C1 segment of cervical spinal cord (tissue), 14 donors: ENCODE measurements at places on chromosomes 7 and 10.

DNA sequence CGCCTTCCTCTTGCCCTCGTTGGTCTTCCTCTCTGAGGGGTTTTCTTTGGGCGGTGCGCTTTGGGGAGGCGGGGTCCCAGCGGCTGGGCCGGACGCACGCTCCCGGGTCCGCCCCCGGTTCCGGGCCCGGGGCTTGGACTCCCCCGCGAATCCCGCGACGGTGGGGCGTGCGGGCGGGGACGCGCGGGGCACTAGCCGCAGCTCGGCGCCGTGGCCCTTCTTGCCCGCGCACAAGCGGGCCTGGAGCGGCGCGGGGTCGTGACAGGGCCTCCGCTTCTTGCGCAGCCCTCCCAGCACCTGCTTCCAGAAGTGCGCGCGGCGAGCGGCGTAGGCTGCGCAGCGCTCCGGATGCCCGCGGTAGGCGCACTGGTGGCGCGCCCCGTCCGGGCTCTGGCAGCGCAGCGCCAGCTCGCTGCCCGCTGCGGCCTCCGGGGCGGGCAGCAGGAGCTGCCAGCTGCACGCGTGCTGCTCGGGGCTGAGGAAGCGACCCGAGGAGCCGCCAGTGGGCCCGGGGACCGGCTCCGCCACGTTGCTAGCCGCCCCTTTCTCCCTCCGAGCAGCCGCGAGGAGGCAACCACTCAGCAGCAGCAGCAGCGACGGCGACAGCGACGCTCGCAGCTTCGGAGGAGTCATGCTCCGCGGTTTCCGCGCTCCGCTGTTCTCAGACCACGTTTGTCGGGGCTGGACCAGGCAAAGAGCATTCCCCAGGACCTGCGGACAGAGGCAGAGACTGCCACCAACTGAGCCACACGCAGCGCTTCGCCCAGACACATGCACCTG is 759 bp downstream of the FGFBP3 start:
- peak; percentile 54 for DNase-seq

DNA sequence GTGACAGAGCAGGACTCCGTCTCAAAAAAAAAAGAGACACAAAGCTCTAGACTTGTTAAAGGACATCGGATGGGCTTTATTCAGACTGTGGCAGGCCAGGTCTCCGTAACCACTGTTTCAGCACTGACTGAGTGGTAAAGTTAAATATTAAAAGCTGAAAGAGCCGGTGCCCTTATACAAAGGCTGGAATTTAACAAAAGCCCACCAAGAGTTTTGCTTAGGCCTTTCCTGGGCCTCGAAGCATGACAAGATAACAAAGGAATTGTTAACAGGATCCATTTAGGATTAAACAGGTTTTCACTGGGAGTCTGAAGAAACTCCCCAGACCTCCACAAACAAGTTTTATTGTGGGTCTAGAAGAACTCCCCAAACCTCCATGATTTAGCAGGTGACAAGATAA is 727.8 kb downstream of the TYW1 start:
- DNase-seq: no peak

DNA sequence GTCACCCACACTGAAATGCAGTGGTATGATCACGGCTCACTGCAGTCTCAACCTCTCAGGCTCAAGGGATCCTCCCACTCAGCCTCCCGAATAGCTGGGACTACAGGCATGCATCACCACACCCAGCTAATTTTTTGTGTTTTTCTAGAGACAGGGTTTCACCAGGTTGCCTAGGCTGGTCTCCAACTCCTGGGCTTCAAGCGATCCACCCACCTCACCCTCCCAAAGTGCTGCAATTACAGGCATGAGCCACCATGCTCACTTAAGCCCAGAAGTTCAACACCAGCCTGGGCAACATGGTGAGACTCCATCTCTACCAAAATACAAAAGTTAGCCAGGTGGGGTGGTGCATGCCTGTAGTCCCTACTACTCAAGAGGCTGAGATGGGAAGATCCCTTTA is 33.5 kb downstream of the GDI2 start:
- no peak for DNase-seq

GRCh38 chr7:14714161-14714728 is 188.3 kb downstream of the DGKB start:
- no peak for DNase-seq

DNA sequence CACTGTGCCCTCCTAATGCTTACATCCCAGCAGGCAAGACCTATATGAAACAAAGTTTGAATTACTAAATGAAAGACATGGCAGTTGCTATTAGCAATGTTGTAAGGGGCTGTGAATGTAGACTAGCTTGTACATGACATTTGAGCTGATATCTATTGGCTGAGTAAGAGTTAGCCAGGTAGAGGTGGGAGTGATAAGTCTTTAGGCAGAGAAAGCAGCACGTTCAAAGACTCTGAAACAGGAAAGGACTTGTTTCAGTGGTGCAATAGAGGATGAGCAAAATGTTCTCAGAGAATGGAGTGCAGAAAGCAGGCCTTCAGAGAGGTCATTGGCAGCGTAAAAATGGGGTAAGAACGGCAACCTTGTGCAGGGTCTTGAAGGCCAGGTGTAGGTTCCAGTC is 687.6 kb downstream of the AUTS2 start:
- DNase-seq: no peak

DNA sequence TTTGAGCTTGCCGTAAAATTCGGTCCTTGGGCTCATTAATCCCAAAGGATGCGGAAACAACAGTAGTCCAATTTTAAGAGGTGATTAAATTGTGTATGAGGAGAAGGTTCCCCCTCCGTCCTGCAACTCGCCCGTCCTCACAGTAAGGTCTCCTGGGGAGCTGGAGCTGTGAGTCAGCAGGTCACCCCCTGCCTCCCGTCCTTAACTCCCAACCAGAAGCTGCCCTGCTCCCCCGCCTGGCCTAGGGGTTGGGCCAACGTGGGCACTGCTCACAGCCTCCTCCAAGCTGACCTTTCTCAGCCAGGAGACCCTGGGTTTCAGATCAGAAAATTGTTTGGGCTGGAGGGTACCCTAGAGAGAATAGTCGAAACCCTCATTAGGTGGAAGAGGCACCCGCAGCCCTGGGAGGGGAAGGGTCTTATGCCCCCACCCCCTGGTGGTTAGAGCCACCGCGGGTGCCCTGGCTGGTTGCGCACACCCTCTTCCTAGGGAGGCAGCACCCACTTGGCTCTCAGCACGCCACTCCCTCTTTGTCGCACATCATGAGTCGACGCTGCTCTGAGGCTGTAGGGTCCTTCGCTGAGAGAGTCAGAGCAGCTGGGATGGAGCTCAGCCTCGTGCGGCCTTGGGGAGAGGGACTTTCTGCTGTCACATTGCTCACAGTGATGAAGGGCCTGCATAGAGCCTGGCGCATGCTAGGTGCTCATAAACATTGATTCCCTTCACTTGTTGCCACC is 131.2 kb downstream of the TACC2 start:
- no peak for DNase-seq

DNA sequence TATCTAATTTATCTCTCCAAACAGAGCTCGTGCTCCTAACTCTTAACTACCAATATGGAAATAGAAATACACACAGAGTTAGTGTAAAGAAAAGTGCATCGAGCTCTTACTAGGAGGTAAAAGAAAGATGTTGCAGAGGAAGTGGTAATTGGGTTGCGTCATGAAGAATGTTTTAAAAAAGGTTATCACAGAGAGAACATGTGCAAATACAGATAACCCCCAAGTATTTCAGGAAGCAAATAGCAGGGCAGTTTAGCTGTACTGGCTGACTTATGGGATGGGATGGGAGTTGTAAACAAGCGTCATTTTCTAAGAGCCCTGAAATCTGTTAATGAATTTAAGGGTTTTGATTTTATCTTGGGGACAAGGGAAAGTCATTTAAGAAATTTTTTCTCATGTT is 153.9 kb downstream of the AGMO start:
- no peak for DNase-seq

DNA sequence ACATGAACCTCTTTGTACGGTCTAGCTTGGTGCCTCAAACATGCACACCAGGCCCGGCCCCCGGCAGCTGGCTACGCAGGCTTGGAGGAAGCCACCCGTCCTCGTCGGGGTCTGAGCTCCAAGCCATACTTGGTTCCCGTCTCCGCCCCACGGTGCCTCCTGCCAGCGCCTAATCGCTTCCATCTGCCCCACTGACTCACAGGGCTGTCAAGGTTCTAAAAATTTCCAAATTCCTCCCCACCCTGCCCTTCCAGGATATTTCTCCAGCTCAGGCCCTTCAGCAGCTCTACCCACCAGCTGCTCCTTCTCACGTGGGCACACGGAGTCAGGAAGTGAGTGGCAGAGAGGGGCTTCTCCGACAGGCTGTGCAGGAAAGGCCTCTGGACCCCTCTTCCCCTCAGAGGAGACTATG is 38.8 kb downstream of the TMEM270 start:
- no peak for DNase-seq

DNA sequence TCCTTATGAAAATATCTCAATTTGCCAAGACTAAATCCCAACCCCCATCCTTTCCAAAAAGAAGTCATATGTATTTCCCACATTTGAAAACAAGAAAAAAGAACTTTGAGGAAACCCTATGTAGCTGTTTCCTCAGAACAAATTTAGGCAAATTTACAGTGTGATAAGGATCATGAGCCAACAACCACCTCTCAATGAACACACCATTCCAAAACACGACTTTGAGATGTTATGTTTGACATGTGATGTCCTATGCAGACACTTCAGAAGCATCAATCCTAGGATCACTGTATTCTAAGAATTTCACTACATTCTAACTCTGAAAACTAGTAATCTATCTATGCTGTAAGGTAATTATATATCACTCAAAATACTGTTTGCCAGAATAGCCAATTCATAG is 62.2 kb downstream of the NT5C2 start:
- DNase-seq: no peak

DNA sequence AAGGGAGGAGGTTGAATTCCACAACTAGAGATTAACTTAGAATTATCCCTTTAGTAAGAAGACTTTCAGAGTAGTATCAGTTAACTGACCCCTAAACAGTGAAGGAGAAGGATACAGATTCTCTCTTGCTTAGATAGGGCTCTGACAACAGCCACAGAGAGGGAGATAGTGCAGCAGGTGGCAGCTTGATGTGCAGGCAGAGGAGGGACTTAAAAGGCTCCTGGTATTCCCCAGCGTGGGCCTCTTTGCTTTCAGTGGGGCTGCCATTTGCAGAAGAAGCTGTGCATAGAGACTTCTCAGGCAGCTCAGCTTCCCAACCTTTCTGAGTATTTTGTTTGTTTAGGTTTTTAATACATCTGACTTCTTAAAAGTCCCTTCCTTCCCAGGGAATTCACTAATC is 16.0 kb downstream of the FZD1 start:
- no peak for DNase-seq

DNA sequence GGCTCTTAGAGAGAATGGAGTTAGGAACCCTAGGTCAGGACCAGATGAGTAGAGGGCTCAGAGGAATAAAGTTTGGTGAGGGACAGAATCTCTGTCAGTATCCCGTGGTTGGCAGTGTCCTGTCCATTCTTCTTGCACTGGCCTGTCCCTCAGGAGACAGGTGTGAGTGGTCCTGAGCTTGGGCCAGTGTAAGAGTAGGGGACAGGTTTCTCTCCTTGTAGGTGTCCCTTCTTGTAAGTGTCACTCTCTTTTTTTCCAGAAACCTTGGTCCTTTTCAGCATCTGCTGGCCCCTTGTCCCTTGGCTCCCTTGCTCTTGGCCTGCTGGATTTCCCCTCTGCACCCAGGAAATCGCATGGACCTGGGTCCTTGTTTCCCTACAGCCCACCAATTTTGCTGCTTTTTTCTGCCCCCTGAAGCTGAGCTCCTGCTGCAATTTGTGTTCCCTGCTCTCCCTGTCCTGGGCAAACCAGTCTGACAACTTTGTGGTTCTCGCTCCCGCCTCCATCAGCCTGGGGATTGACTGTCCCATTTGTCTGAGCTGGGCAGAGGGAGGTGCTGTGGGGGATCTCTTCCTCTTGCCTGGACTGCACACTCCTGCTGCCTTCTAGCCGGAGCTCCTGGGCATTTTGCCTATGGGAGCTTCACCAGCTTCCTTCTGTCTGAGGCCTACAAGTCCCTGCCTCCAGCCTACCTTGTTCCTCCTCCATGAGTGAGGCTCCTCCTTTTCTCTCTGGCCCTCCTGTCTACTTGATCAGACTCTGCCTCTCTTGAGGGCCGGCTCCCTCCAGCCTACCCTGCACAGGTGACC is 6.5 kb downstream of the TSPAN14 start:
- no peak for DNase-seq

GRCh38 chr7:51589111-51589510 is 272.5 kb upstream of the COBL start:
- DNase-seq: no peak

DNA sequence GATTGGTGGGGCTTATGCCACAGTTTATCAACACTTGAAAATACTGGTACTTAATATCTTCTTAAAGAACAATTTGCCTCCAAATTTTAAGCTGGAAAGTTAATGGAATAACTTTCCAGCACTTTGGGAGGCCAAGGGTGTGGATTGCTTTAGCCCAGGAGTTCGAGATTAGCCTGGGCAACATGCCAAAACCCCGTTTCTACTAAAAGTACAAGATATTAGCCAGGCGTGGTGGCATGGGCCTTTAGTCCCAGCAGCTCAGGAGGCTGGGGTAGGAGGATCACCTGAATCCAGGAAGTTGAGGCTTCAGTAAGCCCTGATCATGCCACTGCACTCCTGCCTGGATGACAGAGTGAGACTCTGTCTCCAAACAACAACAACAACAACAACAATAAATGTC is 56.0 kb downstream of the PRF1 start:
- DNase-seq: no peak

GRCh38 chr10:32023264-32023663 is 33.0 kb downstream of the KIF5B start:
- no peak for DNase-seq

- DNase-seq: no peak
Measured at GRCh38 chr7:140992422-140992821, 22.3 kb downstream of the MRPS33 start.

- no peak for DNase-seq
Measured at GRCh38 chr7:50621206-50621605, 56.0 kb upstream of the DDC start.

DNA sequence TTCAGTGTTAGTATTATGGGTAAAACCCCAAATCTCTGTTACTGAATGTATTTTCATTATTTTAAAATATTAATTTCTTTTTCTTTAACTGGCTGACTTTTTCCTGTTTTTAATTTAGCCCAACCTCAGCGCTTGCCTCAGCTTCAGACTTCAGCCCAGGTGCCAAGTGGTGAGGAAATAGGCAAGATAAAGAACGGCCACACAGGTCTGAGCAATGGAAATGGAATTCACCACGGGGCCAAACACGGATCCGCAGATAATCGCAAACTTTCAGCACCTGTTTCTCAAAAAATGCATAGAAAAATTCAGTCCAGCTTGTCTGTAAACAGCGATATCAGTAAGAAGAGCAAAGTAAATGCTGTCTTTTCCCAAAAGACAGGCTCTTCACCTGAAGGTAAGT is 57.5 kb downstream of the MDFIC start:
- DNase-seq: no peak

GRCh38 chr7:2651847-2652735 is 20.3 kb downstream of the TTYH3 start:
- no peak for DNase-seq

- DNase-seq: no peak
Measured at GRCh38 chr7:150931199-150931869, 46.8 kb downstream of the KCNH2 start.

DNA sequence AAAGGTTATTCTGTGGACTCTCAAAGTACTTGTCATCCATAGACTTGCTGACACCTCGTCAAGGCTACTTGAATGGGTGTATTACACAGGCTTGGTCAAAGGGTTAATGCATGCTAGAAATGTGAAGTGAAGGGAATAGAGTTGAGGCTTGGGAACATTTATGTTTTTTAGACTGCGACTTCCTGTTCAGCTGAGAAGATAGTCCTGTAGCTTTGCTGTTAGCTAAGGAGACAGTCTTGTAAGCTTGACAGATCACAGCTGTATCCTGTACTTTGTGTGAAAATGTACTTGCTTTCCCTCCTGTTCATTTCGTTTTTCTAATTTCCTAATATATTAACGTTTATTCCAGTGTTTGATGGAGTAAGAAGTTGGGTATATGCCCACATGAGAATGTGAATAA is 52.1 kb downstream of the ADD3 start:
- DNase-seq: no peak
